Retina (tissue), 1 donor: ENCODE measurements at places on chromosomes 3 and 15.
A peak's percentile ranks its signal among the peaks of the same experiment; 100 is the strongest.

GRCh38 chr15:96324940-96325540 lies 5.5 kb upstream of the NR2F2 start:
- no peak for DNase-seq

DNA sequence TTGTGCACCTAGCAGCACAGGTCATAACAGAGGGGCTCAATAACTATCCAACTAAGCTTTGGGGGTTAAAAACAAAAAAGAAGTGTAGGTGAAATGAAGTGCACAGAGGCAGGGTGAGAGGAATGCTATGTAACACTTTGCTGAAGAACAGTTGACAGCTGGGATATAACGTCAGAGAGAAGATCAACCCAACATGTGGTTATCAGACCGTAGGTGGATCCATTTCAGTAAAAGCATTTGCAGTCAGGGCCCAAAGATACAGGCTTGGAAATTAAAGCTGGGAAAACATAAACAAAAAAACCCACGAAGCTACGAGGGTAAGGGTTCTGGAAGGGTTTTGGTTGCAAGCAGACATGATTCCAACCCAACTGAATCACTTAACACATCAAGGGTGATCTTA lies 377.5 kb upstream of the NR2F2 start:
- no peak for DNase-seq

DNA sequence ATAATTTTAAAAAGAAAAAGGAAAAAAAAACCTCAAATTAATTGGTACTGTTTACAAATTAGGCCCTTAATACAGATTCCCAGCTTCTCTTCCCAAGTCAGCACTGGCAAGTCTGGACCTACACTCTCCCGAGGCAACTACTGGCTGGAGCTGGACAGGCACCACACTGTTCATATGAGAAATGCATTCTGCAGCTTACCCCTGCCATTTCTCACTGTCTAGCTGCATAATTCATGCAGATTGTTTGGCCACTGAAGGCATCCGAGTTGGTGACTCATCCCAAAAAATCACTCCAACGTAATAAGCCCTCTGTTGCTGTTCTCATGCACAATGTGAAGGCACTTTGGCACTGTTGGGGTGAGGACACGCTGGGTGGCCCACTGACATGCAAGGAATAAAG lies 45.3 kb downstream of the ROPN1B start:
- no peak for DNase-seq

DNA sequence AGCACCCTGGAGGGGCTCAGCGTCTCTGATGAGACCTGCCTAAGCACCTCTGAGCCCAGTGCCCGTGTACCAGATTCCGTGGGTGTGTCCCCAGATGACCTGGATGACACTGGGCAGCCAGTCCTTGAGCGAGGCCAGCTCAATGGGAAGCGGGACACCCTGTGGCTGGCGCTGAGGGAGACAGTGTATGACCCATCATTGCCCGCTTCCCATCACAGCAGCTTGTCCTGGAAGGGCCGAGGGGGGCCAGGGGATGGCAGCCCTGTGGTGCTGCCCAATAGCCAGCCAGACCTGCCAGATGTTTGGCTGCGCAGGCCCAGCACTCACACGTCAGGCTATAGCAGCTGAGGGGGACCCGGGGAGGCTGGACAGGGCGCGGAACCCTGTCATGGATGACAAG lies 12.0 kb downstream of the DISP2 start:
- no peak for DNase-seq

DNA sequence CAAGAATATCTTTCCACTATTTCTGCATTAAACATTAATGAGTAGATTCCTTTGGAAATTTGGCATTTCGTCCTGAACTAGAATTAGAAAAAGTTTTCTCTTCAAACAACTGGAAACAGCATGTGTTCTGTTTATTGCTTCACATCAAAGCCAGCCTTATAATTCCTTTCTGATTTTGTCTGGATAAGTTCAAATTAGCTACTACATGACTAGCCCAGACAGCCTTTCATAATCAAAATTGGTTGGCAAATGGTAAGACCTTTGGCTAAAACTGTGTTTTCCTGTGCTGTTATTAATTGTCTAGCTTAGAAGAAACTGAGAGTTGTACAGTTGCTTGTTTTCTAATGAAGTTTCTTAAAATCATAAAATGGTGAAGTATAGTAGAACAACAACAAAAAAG lies 52.7 kb upstream of the P3H2 start:
- DNase-seq, result no peak

- no peak for DNase-seq
These were observed 28.9 kb downstream of the OSBPL10 start for GRCh38 chr3:31952205-31952604.

- no peak for DNase-seq
These were observed 56.5 kb downstream of the ATP13A4 start for GRCh38 chr3:193498215-193498614.

DNA sequence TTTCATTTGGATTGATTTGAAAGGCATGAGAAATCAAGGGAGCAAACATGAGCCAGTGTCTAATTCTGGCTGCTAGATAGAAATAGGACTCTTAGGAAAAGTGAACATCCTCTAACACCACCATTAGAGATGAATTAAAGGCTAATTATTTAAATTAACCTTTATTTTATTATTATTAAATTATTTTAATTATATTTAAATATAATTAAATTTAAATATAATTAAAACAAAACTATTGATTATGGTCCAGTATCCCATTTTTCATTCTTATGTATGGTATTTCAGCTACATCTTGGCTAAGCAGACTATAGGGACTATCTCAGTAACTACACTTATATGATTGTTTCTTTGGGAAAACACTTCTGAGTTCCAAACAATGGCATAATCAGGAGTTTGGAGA lies 904.8 kb downstream of the NAALADL2 start:
- DNase-seq, result no peak

- no peak for DNase-seq
These were observed 42.2 kb downstream of the TBC1D2B start for GRCh38 chr15:78035321-78035751.

DNA sequence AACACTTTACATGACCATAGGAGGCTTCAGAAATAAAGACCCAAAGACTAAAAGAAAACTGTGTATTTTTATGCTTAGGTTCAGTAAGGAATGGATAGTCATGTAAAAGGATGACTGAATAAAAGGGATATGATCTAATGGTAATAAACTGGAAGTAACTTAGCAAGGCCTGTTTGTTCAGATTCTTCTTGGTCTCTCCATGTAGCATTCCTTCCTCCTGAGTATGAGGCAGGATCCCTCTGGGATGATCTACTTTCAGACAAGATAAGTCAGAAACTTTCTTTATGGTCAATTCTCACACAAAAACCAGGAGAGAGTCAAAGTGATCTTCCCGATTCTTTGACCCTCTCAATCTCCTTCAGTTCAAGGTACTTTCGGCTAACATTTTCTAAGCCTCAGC lies 340.8 kb upstream of the DCBLD2 start:
- DNase-seq, result no peak

DNA sequence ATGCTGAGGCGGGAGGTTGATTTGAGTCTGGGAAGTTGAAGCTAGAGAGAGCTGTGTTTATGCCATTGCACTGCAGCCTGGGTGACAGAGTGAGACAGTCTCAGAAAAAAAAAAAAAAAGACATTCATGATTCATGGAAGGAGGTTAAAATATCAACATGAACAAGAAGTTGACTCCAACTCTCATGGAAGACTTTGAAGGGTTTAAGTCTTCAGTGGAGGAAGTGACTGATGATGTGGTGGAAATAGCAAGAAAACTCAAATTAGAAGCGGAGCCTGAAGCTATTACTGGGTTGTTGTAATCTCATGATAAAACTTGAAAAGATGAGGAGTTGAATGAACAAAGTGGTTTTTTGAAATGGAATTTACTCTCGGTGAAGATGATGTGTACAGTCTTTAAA lies 491.8 kb downstream of the SQOR start:
- DNase-seq, result no peak

DNA sequence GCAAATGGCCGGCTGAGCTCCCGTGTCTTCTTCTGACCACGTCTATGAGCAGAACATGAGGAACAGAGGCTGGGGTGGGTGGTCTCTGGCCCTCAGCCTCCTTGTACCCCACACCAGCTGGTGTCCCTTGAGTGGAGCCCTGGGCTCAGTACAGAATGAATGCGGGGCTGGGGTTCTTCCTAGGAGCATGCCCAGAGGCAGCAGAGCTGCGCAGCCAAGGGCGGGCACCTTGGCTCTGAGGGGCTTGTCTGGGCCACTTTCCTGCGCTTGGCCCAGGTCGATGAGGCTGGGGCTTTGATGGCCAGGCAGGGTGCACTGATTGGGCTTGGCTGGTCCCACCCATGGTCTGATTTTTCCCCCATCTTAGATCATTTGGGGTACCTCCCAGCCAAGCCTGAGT lies 6.4 kb downstream of the SCN5A start:
- no peak for DNase-seq

GRCh38 chr15:92929002-92929401 lies 28.9 kb downstream of the CHD2 start:
- no peak for DNase-seq

- peak; percentile 59 for DNase-seq
These were observed 717 bp downstream of the PXK start for GRCh38 chr3:58333206-58334012.

- no peak for DNase-seq
These were observed 140.5 kb downstream of the BBX start for GRCh38 chr3:107663266-107663665.

GRCh38 chr15:73767806-73768501 lies 14.8 kb upstream of the INSYN1 start:
- no peak for DNase-seq

- peak; percentile 88 for DNase-seq
These were observed 30.2 kb upstream of the USP3 start for GRCh38 chr15:63473999-63474809.
